MCF 10A (cell line): ENCODE measurements at places on chromosomes 4 and X. TPM values are rescaled to one million over a fixed set of nuclear protein-coding genes. Genes with fewer than 3 reads are reported as not detected.
A peak's percentile ranks its signal among the peaks of the same experiment; 100 is the strongest.

- DNase-seq, result peak; percentile 68
Measured at GRCh38 chr4:101102114-101102742, 245.1 kb downstream of the PPP3CA start.

DNA sequence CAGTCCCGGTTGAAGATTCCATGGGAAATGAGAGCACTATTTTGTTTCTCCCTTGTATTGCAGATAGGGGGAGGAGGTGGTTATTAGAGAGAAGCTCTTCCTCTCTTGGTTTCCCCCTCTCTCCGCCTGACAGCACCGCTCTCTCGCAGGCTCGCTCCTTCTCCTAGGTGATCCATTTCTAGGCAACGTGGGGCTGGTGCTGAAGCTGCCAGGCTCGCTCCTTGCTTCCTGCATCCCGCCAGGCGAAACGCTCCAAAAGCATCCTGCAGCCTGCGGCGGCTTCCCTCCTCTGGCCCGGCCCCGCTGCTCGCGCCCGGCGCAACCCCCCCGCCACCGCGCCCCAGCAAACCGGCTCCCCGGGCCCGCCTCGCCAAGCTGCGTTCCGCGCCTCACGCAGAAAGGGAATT lies at the start of gene GRID2:
GRID2 (plus strand) TSS at position 346 of the 407 bp plus-strand sequence.
- peak; percentile 36 for DNase-seq

DNA sequence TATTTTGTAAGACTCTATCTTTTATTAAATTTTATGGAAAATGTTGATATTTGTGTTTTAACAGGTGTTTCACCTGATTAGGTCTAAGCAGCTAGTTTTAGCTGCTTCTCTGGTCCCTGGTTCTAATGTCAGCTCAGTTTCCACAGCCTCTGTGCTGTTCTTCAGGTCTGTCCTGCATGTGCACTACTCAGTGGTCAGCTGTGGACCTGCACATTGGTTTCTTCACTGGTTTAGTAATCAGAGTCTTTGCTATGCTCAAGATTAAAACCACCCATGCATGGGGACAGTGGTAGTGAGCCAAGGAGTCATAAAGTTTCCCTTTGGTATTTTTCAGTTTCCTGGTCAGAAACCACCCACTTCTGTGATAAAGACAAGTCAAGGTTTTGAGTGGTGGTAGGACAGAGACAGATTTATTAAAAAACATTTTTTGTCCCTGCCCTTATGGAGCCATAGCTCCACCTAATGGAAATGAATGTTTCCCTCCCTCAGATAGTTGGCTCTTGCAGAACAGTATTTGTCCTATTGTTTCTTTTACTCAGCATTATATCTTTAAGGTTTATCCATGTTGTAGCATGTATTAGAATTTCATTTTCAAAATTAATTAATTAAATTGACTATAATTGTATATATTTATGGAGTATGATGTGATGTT lies 36.8 kb upstream of the VBP1 start:
- DNase-seq, result peak; percentile 15

Gene GRIA3
- total RNA-seq, result not detected in 2 replicates

Gene PITX2
- total RNA-seq, result 0.77 and 0.79 TPM in 2 replicates

Gene HEPH
- total RNA-seq, result 0.27 and 0.40 TPM in 2 replicates
